ENCODE measurements at places on chromosomes 13 and 19.

DNA sequence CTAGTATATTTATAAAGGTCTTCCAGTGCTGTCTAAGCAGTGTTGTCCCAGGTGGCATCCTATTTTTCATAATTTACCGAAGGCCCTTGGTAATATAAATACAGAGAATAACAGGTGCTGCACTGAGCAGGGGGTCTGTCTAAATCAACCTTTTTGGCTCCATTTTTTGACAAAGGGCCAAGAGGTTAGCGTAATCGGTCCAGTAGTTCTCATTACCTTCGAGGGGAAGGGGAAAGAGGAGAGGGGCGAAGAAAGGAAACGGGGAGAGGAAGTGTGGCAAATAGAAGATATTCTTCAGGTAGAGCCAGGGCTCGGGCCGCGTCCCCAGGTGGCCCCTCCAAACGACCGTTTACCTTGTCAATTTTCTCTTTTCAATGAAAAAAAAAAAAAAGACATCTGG lies 749 bp upstream of the PAN3 start:
- DNase-seq = no peak

GRCh38 chr19:2132731-2133490 lies 18.5 kb downstream of the AP3D1 start:
- no peak for DNase-seq

DNA sequence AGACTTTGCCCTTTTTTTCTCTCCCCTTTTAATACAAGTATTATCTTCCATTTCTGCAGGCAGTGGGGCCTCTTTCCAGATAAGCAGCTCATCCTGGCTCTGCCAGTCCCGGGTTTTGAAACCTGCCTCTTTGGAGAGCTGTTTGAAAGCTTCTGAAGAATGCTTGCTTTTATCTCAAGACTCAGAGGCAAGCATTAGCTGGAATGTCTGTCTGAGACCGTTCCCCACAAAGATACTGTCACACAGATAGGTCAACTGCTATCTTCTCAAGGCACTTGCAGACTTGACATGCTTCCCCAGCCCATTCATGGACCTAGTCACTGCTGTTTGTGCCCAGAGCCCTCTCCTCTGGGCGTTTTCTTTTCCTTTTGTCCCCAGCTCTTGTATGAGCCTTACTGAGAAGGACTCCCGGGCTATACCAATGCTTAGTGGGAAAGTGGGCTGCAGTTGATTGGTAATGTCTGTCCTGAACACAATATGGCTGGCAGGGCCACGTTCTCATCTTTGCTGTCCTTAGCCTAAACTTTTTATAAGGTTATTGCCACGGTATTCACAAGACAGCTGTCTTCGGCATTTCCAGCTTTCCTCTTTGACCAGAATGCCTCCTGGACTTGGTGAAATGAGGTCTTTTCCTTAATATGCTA lies 13.4 kb downstream of the SERP2 start:
- DNase-seq = no peak

DNA sequence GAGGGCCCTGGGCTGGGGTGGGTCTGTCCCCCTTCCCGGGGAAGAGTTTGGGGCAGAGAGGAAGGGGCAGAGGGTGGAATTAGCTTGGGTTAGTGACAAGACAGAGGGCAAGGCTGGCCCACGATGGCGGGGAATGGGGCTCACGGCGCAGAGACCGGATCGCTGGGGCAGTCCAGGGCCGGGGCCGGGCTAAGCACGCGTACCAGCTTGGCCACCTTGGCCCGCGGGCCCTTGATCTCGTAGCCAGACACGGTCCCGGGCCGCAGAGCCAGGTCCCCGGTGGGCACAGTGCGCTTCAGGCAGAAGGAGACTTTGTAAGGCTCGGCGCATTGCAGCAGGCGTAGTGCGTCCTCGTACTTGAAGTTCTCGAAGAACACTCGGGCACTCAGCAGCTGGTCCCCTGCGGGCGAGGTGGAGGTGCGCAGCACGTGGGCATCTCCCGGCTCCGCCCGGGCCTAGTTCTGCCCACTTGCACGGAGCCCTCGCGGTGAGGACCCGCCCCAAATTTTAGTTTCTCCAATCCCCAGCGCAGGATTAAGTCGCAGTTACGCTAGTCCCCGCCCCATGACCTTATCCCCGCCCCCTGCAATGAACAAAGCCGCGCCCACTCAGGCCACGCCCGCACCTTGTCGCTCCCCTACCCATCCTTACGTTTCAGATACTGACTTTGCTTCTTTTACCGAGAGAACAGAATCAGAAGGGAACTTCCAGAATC lies 8.6 kb upstream of the HIPK4 start:
- DNase-seq = no peak

DNA sequence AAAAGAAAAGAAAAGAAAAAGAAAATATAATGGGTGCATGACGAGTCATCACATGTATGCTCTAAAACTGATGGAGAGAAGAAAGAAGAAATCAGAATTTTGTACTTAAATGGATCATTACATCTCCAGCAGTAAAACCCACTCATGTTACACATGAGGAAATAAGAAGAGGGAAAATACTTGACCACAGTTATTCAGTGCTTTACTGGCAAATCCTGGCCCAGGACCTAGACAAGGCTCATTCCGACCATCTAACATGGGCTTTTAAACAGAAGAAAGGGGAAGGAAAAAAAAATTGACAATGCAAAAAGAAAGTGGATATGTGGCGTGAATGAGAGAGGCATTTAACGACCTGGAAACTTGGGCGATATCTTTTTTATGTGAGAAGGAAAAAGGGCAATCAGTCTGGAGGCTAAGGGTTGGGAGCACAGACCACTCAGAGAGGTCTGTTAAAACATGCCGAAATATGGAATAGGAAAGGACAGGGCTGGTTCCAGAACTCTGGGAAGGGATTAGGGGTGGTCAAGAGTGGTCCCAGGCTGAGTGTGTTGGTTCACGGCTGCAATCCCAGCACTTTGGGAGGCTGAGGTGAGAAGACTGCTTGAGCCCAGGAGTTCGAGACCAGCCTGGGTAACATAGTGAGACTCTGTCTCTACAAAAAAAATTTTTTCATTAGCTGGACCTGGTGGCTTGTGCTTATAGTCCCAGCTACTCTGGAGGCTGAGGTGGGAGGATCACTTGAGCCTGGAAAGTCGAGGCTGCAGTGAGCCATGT lies 1.6 kb downstream of the SIGLECL1 start:
- no peak for DNase-seq

GRCh38 chr13:27404680-27405079 lies 19.7 kb upstream of the GTF3A start:
- no peak for DNase-seq

DNA sequence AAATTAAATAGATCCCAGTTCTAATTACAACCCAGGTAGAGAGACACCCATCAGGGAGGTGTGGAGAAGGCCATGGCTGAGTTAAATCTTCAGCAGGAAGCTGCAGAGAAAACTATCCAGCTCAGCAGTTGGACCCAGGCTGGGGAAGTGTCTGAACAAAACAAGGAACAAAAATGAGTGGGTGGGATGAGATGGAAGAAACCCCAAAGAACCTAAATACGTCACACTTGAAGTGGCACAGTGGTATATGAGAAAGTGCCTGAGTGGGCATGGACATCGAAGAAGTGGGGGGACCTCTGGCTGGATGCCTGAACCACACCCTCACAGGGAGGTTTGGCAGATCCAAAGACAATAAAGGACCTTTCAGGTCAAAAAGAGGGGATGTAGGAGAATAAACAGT lies 3.5 kb upstream of the EPHX3 start:
- DNase-seq = no peak

DNA sequence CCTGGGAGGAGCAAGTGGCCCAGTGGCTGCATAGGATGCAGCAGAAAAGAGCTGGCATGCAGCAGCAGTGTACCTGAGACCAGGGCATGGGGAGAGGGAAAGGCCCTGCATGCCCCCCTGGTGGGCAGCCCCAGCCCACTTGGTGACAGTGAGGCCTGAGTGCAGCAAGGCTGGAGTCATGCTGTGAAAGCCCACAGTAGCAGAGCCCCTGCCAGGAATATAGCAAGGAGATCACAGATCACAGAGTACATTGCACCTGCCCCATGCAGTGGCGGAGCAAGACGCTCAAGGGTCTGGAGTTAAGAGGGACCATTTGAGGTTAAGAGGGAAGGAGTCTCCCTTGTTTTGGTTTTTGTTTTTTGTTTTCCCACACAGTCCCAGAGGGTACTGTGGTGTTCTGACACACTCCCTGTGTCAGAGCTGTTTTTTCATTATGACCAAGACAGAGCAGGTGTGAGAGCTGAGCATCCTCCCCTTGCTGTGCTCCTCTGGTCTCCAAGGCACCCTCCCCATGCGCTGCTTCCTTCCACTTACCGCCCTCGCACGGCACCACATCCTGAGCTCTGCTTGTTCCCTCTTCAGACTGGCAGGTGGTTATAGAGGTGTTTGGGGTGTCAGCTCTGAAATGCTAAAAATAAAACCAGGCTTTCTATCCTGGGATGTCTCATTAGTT lies 85.0 kb upstream of the UBL3 start:
- no peak for DNase-seq

GRCh38 chr13:103878891-103879605 lies 812.8 kb upstream of the SLC10A2 start:
- DNase-seq = no peak

GRCh38 chr13:113044391-113045114 lies 61.0 kb upstream of the F7 start:
- no peak for DNase-seq

Measured in amniotic stem cell (primary cell).